Activated naive CD8-positive, alpha-beta T cell treated with anti-CD3 and anti-CD28 coated beads, Interleukin-2, amount 50 U/mL, for 16 hours (primary cell): ENCODE measurements at places on chromosomes 6 and 20.

- peak; percentile 72 for DNase-seq
Measured at GRCh38 chr6:33208091-33208967, at the start of gene RING1. RING1 (plus strand) TSS chr6:33208500; CDS start chr6:33208823, 323 bp downstream.

GRCh38 chr6:37700620-37700973 is 2.9 kb upstream of the MDGA1 start:
- DNase-seq: no peak

DNA sequence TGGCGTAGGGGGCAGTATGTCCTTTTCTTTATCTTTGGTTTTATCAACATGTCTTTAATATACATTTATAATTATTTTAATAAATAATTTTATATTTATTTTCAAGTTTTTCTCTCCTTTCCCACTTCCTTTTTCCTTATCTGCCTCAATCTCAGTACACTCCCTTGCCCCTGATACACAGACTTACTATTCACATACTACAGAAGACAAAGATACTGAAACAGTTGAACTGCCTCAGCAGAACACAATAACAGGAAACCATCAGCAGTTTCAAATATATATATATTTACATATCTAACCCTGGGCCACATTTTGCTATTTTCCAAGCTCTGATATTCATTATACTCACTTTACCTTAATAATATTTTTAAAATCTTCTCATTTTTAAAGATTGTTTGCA is 19.8 kb downstream of the IBTK start:
- no peak for DNase-seq

DNA sequence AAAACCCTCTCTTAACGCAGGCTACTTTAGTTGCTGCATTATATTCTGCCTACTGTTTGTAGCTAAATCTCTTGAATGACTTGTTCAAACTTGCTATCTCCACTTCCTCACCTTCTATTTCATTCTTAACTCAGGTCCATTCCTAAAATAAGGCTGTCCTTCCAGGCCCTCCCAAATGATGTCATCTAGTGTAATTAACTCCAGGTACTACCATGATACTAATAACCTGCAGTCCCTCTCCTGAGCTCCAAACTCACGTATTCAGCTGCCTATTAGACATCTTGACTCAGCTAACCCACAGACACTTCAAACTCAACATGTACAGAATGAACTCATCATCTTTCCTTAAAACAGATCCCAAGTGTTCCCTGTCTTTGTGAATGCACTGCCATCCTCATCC is 10.5 kb upstream of the TOP1 start:
- no peak for DNase-seq

- DNase-seq: no peak
Measured at GRCh38 chr6:118469468-118469867, 78.6 kb upstream of the PLN start.

- no peak for DNase-seq
Measured at GRCh38 chr6:155449450-155450239, 6.0 kb downstream of the NOX3 start.
